ENCODE measurements at places on chromosomes 1 and 21.

GRCh38 chr1:231058416-231059109, 18.5 kb upstream of the FAM89A start:
- no peak for DNase-seq

DNA sequence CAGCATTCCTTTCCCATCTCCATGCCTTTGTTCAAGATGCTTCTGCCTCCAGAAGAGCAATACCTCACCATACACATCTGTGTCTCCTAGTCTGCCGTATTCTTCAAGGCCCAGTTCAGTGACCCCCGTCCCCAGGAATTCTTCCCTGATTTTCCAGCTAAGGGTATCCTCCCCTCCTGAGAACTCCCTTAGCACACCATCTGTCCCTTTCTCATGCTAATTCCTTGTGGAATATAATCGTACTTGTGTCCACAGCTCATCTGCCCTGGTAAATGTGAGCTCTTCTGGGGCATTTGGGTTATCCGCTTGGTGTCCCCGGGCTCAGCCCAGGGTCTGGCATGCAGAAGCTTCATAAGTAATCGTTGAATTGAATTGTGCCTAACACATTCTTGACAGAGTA, 40.9 kb downstream of the BEND5 start:
- DNase-seq, result no peak

GRCh38 chr1:27000817-27001460, 7.4 kb downstream of the TRNP1 start:
- DNase-seq, result no peak

GRCh38 chr1:204493984-204494280, 673 bp downstream of the PIK3C2B start:
- DNase-seq, result peak; percentile 66

GRCh38 chr1:23018661-23019093, 591 bp upstream of the KDM1A start:
- no peak for DNase-seq

DNA sequence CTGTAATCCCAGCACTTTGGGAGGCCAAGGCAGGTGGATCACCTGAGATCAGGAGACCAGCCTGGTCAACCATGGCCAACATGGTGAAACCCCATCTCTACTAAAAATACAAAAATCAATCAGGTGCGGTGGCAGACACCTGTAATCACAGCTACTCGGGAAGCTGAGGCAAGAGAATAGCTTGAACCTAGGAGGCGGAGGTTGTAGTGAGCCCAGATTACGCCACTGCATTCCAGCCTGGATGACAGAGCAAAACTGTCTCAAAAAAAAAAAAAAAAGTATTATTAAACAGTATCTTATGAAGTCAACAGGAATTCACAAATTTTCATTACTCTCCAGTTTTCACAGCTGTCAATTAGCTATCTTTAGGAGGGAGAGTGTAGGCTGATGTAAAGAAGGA, 3.8 kb downstream of the ACBD6 start:
- DNase-seq, result no peak

DNA sequence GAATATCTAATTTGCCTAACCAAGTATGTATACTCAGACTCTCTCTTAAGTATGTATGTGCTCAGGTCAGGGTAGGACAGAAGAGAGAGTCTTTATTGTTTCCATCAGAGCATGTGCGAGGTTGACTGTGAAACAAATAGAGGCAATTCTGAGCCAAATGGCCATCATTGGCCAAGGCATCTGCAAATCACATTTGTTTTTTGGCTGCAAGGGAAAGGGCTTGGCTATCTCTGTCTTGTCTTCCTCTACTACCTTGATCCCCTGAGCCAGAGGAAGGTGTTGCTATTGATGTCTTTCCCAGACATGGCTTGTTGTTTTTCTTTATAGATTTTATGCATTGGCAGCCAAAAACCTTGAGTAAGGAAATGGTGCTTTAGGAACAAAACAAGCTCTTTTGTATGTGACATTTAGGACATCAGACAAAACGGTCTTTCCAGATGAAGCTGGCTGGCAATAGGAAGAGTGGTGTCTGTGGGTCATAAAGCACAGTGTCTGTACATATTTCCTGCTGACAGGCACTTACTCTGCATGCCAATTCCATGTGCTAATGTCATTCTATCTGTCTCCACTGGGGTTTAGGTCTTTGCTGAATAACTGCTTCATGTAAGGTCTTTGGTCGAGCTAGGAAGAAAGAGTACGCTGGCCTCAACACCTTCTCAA, 163.3 kb downstream of the BRINP2 start:
- no peak for DNase-seq

DNA sequence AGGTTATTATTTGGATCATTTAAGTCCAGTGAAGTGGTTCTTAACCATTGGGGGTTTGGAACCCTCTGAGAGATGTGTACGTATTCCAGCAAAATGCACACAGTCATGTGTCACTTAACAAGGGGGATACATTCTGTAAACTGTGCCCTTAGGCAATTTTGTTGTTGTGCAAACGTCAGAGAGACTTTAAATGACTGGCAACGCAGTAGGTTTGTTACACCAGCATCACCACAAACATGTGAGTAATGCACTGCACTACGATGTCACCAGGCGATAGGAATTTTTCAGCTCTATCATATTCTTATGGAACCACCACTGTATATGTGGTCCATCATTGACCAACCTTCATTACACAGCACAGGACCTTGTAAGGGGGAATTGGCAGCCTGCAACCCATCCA, 11.9 kb downstream of the AHCYL1 start:
- no peak for DNase-seq

DNA sequence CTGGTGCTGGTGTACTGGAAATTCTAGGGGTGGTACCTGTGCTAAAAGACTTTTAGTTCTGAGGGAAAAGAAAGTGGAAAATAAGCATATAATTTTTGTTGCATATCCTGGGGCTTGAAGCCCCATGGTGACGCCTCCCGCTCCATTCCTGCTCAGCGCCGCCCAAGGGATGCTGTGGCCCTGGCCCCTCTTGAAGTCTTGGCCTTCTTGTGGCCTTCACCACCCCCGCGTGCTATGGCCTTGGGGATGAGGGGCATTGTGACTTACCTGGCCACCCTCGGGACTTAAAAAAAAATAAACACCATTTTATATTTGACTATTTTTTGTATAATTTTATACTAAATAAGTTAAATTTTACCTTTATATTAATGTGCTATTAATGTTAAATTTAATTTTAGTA, 15.3 kb downstream of the IFI16 start:
- DNase-seq, result no peak
